ENCODE measurements at places on chromosomes 2 and 18.

DNA sequence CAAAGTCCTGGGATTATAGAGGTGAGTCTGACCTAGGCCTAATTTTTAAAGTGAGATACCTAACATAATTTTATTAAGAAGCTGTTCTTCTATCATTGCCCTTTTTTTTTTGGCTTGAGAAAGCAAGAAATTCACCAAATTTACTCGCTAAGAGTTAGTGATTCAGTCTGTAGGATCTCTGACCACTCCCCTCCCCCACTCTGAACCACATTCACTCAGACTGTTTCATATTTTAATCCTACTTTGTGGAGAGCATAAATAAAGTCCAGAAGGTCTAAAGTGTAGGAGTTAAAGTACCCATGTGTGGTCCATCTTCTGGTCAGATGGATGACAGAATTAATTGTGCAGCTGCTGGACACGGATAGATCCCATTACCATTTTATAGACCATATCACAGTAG lies 115.8 kb upstream of the MGAT5 start:
- no peak for DNase-seq

GRCh38 chr2:173520918-173521317 lies 166.2 kb downstream of the CDCA7 start:
- DNase-seq, result no peak

- DNase-seq, result no peak
Measured at GRCh38 chr2:151040039-151040438, 221.6 kb downstream of the RBM43 start.

- DNase-seq, result no peak
Measured at GRCh38 chr2:150806336-150806735, 318.9 kb upstream of the RND3 start.

- no peak for DNase-seq
Measured at GRCh38 chr2:48691935-48692691, 63.4 kb downstream of the LHCGR start.

Measured in activated CD4-positive, alpha-beta T cell treated with anti-CD3 and anti-CD28 coated beads, Interleukin-2, amount 10 ng/mL, durations not matched to agents 7 days and 5 days (primary cell).